Panc1 (cell line): ENCODE measurements at places on chromosomes 5 and 9. TPM values are rescaled to one million over a fixed set of nuclear protein-coding genes. Genes with fewer than 3 reads are reported as not detected.

- H3K4me3 ChIP-seq: no peak overlapping the region
- no peak overlapping the region for H3K27ac ChIP-seq
- H3K27me3 ChIP-seq: no peaks in the 10 kb centered on the region
- no peak for DNase-seq
- no peaks in the 10 kb centered on the region for H3K36me3 ChIP-seq
Measured at GRCh38 chr9:113449376-113449775, 14.2 kb upstream of the RGS3 start.

LCN10 gene
- not detected for total RNA-seq

GRCh38 chr5:174073122-174073660 is 27.7 kb downstream of the NSG2 start:
- no peak overlapping the region for H3K27ac ChIP-seq
- no peaks in the 10 kb centered on the region for H3K36me3 ChIP-seq
- no peaks in the 10 kb centered on the region for H3K4me1 ChIP-seq
- peaks cover 3% of the 10 kb centered on the region; the same call in 1 of the 2 replicates for H3K27me3 ChIP-seq
- no peak for DNase-seq

MRPL50 gene
- 7.2 TPM for total RNA-seq

F2RL1 gene
- total RNA-seq: 65.9 TPM
